ENCODE measurements at places on chromosomes 3 and 15.

- no peak for DNase-seq
Observed at GRCh38 chr3:16768014-16768413, 116.7 kb upstream of the PLCL2 start.

DNA sequence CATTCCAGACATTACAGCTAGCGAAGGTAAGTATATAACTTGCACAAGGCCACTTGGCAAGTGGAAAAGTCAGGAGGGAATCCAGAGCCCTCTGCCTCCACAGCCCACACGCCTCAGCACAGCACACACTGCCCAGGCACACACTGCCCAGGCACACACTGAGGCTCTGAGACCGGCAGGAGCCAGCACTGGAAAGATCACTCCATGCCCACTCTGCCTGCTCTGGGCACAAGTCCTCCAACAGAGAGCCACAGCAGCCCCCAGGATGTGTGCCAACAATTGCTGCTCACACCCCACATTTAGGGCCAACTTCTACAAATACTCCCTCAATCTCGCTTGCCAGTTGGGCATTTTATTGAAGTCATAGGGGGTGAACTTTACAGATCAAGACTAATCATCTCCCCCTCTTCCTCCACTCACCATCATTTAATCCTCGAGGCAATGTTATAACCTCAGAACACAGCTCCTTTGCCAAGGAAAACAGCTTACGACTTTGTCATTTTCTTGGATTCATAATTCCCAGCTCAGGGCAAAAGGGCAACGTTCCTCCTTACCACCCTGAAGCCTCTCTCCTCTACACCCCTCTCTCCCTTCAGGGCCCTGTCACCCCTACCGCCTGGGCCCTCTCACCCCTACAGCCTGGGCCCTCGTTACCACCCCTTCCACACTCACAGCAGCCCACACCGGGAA is 53.0 kb upstream of the TPM1 start:
- no peak for DNase-seq

DNA sequence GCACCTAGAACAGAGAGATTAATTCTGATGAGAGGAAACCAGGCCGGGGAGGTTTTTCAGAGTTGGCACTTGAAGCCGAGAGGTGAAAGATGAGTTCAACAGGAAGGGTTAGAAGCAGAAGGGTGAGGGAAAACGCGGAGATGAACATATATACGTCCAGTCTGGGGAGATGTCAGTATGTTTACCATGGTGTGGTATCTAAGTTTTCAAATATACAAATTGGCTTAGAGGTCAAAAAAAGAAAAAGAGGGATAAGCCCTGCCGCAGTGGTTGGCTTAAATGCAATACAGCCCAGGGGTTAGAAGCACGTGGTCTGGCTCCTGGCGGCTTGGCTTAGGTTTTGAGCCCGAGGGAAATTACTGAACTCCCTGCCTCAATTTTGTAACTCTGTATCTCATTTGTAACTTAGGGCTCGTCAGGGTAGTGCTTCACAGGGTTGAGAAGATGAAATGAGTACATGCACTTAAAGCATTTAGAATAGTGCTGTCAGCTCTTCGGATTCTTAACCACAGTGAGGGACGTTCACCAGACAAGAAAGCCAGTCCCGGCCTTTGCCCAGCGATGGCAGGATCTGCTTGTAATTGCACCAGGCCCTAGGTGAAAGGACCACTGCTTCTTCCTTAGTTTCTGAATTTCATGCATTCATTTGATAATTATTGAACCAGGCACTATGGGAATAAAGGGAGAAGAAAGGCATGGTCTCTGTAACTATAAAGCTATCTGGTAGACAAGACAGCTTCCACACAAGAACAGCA is 6.4 kb downstream of the HES1 start:
- DNase-seq: peak; percentile 32

DNA sequence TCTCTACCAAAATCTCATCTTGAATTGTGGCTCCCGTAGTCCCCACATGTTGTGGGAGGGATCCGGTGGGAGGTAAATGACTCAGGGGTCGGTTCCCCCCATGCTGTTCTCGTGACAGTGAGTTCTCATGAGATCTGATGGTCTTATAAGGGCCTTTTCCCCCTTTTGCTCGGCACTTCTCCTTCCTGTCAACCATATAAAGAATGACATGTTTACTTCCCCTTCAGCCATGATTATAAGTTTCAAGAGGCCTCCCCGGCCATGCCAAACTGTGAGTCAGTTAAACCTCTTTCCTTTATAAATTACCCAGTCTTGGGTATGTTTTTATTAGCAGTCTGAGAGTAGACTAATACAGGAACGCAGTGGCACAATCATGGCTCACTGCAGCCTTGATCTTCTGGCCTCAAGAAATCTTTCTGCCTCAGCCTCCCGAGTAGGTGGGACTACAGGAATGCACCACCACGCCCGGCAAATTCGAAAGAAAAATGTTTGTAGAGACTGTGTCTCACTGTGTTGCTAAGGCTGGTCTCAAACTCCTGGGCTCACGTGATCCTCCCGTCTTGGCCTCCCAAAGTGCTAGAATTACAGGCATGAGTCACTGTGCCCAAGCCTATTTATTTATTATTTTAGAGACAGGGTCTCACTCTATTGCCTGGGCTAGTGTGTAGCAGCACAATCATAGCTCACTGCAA is 101.0 kb downstream of the ATP10A start:
- no peak for DNase-seq

DNA sequence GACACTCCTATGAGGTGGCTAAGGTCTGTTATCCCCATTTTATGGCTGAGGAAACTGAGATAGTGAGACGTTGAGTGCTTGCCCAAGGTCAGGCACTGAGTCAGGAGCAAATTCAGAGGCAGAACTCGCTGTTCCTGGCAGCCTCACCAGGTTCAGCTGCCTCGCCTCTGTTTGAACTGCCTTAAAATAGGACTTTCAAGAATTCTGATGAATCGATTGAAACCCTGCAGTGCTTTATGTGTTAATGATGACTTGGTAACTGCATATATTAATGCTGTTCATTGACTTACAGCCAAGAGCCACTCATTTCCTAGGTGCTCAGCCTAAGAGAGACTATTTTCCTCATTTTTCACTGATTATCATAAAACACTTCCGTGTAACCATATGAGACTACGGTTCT is 79.5 kb upstream of the BHLHE40 start:
- no peak for DNase-seq

- no peak for DNase-seq
Observed at GRCh38 chr3:37210230-37210629, 35.8 kb upstream of the LRRFIP2 start.

- DNase-seq: no peak
Observed at GRCh38 chr15:99495430-99496301, 70.1 kb upstream of the MEF2A start.

DNA sequence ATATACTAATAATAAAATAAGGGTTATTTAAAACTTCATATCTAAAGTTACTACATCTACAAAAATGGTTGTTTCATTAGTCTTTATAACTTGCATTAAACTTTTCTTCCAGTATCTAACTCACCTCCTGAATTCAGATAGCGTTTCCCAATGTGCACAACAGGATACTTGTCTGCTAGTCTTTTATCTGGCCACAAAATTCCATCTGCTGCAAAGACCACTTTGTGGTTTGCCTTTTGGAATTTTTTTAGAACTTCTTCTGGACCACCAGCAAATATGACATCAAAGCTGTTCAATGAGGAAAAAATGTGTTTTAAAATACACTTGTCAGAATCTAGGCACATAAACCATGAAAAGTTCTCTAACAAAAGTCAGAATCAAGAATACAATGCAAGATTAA is 50.8 kb downstream of the PLOD2 start:
- DNase-seq: no peak

GRCh38 chr3:58384381-58385090 is 49.1 kb downstream of the PDHB start:
- DNase-seq: no peak

DNA sequence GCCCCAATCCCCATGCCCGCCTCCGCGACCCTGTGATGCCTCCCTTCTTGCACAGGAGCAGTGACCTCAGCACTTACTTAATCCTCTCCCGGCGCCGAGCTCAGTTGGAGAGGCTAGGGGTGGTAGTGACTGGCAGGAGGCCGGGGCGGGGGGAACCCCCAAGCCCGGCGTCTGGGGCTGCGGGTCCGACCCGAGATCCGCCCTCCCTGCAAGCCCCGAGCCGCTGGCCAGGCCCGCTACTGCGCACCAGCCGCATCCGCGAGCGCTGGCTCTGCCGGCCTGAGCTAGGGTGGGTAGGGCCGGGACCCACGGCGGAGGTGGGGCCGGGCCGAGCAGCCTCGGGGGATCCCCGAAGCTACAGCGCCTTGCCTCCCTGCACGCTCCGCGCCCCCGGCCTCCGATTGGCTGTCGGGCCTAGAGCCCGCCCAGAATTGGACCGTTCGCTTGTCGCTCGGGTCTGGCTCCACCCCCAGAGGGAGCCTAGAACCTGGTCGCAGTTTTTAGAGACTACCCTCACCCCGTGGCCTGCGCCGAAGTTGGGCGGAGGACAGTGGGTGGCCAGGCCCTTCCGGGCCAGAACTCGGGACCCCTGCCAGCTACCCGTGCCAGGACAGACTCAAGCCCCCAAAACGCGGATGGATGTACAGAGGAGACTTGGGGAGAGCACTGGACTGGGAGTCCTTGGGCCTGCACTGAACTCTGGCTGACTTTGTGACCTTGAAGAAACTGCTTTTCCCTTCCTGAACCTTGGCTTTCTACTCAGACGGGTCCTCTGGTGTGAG is at the start of gene C3orf18:
Gene C3orf18, minus strand, starts transcription at position 362 of the 782 bp plus-strand sequence. CDS start 2,048 bp downstream, outside the sequence.
- peak; percentile 93 for DNase-seq

DNA sequence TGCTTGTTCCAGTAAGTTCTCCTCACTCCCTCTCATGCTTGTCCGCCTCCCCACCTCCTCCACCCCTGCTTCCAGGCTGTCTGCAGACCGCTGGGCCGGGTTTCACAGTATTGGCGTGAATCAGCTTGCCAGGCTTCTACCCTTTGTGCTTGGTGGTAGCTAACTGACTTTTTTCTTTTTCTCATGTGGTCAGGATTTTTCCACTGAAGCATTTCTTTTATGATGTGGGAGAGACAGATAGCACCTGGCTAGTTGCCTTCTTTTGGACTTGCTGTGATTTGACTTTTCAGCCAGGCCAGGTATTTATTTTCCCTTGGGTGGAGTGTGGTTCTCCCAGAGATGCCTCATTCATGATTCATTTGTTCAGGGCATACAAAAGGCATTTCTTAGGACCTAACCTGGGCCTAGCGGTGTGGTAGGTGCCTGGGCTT is 60.6 kb downstream of the ST6GAL1 start:
- DNase-seq: no peak

GRCh38 chr3:55923207-55923606 is 436.1 kb upstream of the WNT5A start:
- no peak for DNase-seq

DNA sequence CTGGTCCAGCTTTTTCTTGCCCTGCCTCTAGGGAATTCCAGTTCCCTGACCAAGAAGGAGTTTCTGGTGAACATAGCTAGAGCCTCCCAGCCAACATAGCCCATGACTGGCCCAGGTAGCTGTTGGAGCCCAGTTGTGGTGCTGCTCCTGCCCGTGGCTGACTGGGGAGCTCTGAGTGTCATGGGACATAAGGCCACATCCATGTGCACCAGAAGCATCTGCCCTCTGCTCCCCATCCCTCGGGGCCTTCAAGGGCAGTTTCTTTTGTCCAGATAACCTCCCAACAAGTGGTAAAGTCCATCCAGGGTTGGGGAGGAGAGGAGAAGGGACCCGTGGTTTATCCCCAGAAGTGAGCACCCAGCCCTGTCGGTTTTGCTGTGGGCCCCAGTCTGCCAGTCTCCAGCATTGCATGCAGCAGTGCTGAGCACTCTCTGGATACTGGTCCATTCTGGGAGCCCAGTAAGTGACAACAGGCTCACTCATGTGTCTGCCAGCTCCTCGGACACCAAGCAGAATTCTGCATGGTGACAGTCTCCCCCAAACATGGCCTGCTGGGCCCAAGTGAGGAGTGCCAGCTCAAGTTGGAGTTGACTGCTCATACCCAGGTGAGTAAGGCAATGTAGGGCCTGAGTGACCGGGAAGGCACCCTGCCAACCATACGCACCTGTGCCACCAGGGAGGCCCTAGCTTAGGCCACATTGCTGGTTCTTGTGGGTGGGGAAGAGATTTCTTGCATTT is 28.8 kb downstream of the ACAA1 start:
- DNase-seq: no peak

DNA sequence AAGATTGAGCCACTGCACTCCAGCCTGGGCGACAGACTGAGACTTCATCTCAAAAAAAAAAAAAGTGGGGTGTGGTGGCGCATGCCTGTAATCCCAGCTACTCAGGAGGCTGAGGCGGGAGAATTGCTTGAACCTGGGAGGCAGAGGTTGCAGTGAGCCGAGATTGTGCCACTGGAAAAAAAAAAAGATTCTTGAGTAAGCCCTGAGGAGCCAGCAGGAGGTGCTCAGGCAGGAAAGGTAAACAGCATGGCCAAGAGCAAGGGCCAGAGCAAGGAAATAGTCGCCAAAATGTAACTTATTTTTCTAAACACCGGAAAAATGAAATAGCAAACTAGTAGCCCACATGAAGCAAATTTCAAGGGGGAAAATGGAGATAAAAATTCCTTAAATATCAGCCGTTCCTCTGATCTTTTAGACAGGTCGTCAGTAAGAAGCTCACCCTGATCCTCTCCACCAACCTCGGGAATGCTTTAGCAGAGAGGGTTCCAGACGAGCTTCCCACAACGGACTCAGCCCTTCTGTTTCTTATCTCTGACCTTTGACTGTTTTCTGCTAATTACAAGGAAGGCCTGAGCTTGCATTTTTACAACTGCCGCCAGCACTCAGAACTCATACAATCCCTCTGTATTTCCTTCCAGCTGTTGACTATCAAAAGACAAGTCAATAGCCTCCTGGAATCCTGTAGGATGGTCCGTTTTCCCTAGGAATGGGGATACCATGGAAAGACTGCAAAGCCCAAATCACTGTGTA is 45.0 kb upstream of the AKAP13 start:
- no peak for DNase-seq

GRCh38 chr3:195163719-195164572 is 107.0 kb downstream of the XXYLT1 start:
- no peak for DNase-seq

DNA sequence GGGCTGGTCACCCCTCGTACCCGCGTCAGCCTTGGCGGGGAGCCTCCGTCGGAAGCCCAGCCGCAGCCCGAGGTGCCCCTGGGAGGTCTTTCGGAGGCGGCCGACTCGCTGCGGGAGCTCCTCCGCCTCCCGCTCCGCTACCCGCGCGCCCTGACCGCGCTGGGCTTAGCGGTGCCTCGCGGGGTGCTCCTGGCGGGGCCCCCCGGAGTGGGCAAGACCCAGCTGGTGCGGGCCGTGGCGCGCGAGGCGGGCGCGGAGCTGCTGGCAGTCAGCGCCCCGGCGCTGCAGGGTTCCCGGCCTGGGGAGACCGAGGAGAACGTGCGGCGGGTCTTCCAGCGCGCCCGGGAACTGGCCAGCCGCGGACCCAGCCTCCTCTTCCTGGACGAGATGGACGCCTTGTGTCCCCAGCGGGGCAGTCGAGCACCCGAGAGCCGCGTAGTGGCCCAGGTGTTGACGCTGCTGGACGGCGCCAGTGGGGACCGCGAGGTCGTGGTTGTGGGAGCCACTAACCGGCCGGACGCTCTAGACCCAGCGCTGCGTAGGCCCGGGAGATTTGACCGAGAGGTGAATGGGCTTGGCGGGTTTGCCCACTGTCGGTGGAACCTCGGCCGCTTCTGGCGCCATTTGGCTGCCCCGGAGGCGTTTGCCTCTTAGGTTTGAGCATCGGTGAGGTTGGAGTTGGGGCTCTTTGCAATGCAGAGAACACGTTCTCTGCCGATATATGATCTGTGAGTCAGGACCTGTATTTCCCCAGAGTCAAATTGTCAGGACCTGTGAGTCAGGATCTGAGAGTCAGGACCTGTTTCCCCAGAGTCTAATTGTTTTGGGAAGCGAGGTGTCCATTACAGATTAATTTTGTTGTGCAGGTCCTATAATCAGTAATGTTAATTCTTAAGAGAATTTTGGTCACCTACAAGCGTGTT is 24.9 kb upstream of the GATM start:
- DNase-seq: peak; percentile 10

- no peak for DNase-seq
Observed at GRCh38 chr3:122269045-122269444, 56.0 kb upstream of the CSTA start.
